HS-5 (cell line): ENCODE measurements at places on chromosomes 11 and 22.

DNA sequence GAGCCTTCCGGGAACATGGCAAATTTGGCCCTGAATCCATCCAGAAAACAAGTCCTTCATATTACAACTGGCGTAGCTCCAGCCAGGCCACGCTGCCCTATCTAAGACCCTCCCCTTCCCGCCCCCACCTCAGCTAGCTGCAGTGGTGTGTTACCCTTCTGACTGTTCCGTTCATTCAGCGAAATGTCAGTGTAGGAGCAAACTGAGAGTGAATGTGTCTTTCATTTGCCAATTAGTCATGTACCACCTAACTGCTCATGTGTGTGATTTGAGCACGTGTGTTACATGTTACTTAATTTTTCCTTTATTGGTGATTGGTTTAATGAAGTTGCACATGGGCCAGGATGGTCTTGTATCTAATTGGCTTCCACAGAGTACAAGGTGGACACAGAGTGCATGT lies 34.8 kb upstream of the POU2AF1 start:
- DNase-seq, result no peak

- DNase-seq, result no peak
Observed at GRCh38 chr11:75269896-75270295, 29.3 kb downstream of the TPBGL start.

- DNase-seq, result no peak
Observed at GRCh38 chr11:61392981-61393595, 701 bp downstream of the TMEM216 start.

- no peak for DNase-seq
Observed at GRCh38 chr11:914747-915501, 4.3 kb upstream of the CHID1 start.

GRCh38 chr11:71285111-71285510 lies 32.7 kb upstream of the SHANK2 start:
- no peak for DNase-seq

GRCh38 chr11:64444838-64445441 lies 86.0 kb downstream of the RPS6KA4 start:
- no peak for DNase-seq

- DNase-seq, result no peak
Observed at GRCh38 chr11:77596626-77597025, 6.9 kb downstream of the AQP11 start.

DNA sequence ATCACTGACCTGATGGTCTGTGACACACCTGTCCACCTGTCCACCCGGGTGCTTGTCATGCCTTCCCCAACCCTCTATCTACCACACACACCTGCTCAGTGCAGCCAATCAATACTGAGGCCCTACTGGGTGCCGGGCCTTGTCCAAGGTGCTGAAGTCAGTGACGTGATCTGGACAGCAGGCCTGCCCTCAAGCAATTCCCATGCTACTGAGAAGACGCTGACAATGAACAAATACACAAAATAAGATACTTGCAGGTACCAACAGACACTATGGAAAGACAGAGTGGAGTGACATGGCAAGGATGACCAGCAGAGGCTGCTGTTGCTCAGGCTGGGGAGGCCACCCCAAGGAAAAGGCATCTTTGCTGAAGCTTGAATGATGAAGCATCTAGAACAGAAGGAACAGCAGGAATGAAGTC lies 21.2 kb downstream of the PLAAT3 start:
- DNase-seq, result no peak

- DNase-seq, result no peak
Observed at GRCh38 chr11:46684367-46684766, 16.1 kb downstream of the ARHGAP1 start.

- no peak for DNase-seq
Observed at GRCh38 chr11:129974237-129974636, 28.4 kb downstream of the PRDM10 start.

DNA sequence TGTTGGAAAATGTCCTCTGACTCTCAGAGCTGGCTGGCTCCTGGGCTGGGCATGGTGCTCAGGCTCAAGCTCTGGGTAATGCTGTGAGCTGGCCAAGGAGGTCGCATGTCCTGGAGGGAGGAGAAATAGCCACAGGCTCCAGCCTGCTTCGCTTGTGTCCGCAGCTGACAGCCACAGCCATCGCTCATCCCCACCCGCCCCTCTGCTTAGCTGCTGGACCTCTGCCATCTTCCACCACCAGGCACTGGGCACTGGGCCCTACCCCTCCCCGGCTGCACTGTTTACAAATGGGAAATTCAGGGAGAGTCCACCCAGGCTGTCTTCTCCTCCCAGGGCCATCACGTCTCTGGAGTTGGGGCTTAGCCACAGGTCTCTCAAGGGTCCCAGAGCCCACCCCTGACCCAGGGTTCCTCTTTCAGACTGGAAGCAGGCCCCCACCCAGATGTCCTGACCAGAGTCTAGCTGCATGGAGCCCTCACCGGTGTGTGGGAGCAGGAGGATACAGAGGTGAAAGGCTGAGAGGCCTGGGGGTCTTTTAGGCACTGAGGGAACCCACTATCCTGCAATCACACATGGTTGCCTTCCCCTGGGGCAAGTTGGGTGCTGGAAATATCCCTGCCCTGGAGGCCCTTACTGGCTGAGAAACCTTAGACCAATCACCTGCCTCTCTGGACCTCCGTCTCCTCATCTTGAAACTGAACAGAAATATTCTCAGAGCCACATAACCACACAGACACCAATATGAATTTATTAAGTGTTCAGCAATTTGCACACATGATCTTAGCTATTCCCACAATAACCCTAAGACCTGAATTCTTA lies 62.7 kb downstream of the CD82 start:
- DNase-seq, result no peak

GRCh38 chr11:126202646-126203359 lies 8.6 kb downstream of the RPUSD4 start:
- DNase-seq, result no peak

DNA sequence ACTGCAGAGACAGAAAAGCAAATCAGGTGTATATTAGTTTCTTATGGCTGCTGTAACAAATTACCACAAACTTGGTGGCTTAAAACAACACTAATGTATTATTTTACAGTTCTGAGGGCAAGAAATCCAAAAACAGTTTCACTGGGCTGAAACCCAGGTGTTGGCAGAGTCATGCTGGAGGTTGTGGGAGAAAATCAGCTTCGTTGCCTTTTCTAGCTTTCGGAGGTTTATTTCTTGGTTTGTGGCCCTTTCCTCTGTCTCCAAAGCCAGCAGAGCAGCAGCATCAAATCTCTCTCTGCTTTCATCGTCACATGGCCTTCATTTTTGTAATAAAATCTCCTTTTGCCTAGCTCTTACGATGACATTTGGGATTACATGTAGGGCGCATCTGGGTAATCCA lies 33.0 kb upstream of the OR6M1 start:
- DNase-seq, result no peak
